ENCODE measurements at places on chromosomes 3 and 15. TPM values are rescaled to one million over a fixed set of nuclear protein-coding genes. Genes with fewer than 3 reads are reported as not detected.

DNA sequence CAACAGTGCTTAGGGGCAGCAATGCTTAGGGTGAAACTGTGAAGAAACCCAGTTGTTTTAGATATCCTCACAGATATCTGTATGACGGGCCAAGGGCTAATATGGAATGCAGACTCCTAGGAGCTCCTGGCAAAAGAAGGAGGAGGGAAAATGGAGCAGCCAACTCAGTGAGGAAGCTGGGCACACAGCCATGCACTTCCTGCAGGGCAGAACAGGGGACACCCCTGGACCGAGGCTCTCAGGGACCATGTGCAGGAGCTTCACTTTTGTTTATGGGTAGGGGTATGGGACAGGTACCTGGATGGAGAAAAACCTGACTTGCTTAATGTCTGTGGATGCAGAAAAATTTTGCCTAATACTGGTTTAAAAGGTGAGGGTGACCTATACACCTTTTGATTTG, 20.2 kb downstream of the NIPA1 start:
- peak overlapping the region; percentile 52 for H3K27ac ChIP-seq
- H3K4me1 ChIP-seq: peaks cover 4% of the 10 kb centered on the region
- H3K4me3 ChIP-seq: no peak overlapping the region
- DNase-seq: no peak

GRCh38 chr15:78977091-78977571, 32.3 kb upstream of the CTSH start:
- no peak overlapping the region for H3K4me3 ChIP-seq
- peaks cover 16% of the 10 kb centered on the region for H3K4me1 ChIP-seq
- H3K27me3 ChIP-seq: peaks cover 16% of the 10 kb centered on the region
- H3K27ac ChIP-seq: no peak overlapping the region
- no peaks in the 10 kb centered on the region for H3K36me3 ChIP-seq

GRCh38 chr3:101203411-101203810, 117.0 kb downstream of the IMPG2 start:
- no peaks in the 10 kb centered on the region for H3K36me3 ChIP-seq
- H3K4me1 ChIP-seq: peaks cover 9% of the 10 kb centered on the region
- H3K27ac ChIP-seq: no peak overlapping the region
- no peak overlapping the region for H3K4me3 ChIP-seq
- no peak for DNase-seq

POLR2M gene
- total RNA-seq: 78.6 TPM

All from WTC11 (cell line).